MM.1S (cell line): ENCODE measurements at places on chromosomes 12 and 14.

GRCh38 chr12:57459055-57459749 lies 383 bp upstream of the GLI1 start:
- DNase-seq = peak; percentile 91

- DNase-seq = peak; percentile 98
Observed at GRCh38 chr12:51368640-51369517, 22.3 kb downstream of the GALNT6 start.

DNA sequence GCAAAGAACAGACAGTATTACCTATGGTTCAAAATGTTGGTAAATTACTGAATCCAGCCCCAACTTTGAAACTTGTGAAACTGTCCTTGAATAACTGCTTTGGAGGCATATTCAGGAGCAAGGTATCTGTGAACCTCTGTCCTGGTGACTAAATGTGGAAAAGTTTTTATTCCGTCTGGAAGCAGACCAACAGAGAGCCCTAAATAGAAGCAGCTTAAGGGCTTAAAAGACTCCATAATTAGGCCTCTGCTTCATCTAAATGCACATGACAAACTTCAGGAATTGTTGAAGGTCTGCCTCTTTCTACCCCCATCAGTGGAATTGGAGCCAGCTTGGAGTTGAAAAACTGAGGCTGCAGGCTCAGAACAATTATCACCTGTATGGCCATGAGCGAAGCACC lies 276.5 kb downstream of the KCNH5 start:
- no peak for DNase-seq

DNA sequence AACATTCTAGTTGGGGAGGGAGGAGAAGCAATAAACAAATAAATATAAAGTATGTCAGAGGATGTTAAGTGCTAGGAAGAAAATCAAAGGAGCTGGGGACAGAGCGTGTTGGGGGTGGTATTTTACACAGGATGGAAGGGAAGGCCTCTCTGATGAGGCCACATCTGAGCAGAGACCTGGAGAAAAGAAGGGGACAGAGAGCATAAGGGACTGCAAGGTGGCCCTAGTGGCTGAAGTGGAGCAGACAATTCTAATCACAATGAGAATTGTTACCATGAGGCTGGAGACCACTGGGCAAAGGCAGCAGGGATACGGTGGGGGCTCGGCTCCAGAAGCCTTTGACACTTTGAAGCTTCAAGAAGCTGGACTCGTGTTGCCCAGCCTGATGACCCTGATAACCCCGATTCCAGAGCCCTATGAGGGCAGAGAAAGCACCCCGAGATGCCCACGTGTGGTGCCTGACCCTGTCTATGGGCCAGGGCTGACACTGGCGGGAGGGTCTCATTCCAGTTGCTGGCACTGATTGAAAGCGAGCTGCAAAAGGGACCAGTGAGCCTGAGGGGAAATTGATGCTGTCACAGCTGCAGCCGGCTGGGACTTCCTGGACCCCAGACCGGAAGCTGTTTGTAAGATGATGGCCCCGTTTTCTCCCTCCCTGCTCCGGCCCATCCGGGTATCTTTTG lies 169.1 kb downstream of the RBM19 start:
- DNase-seq = no peak

DNA sequence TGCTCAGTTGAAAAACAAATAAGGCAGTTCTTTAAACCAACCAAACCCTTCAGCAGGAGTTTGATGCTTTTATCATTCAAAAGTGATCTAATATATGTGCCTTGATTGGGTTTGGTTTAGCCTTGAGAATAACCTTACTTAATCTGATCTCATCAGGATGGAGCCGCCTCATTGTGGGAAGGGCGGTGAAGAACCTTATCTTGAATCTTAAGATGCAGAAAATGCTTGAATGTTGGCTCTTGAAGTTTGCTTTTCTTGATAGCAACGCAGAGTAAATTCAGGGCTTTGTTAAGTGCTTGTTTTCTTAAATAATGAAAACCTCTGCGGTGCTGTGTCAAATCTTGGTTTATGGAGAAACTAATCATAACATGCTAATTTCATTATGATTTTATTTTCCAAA lies 138.2 kb downstream of the MON2 start:
- no peak for DNase-seq

DNA sequence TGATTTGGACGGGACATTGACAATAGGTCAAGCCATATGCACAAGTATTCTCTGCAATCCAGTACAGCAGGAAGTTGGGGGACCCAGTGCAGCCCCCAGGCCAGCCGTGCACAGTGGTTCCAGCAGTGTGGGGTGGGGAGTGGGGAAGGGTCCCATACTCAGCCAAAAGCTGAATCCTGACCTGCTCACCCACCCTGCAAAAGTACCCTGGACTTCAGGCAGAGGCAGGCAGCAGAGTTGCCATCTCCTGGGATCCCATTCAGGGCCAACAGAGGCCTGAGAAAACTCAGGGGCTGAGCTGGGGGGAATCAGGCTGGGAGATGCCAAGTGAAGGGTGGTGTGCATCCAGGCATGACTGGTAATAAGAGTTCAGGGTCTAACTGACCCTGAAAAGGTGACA lies 83.9 kb downstream of the ALG10 start:
- no peak for DNase-seq

- no peak for DNase-seq
Observed at GRCh38 chr14:76133103-76133502, 18.6 kb upstream of the GPATCH2L start.

DNA sequence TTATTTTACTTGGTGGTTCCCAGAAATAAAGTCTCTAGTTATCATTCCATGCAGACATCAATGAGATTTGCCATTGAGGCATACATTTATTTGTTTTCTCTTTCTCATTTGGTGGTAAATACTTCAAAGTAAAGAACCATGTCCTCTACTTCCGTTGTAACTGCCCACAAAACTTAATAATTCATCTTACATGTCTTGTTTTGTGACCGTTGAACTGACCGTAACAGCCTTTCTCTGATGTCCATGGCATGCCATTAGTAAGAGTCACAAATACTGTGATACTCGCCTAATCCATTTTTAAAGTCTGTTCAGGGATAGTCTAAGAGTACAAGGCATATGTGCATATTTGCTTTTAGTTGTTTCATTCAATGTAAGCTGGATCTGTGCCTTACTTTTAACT lies 145.3 kb downstream of the ETV6 start:
- no peak for DNase-seq

- peak; percentile 37 for DNase-seq
Observed at GRCh38 chr12:57740656-57741412, 2.3 kb upstream of the AGAP2 start.

GRCh38 chr14:69873877-69874780 lies 5.1 kb upstream of the SMOC1 start:
- DNase-seq = no peak

- no peak for DNase-seq
Observed at GRCh38 chr12:132998741-132999140, 12.6 kb downstream of the ZNF26 start.
